ENCODE measurements at places on chromosomes 12 and 14. TPM values are rescaled to one million over a fixed set of nuclear protein-coding genes. Genes with fewer than 3 reads are reported as not detected.

GRCh38 chr12:13194401-13195110 is 2.0 kb upstream of the EMP1 start:
- DNase-seq = no peak

DNA sequence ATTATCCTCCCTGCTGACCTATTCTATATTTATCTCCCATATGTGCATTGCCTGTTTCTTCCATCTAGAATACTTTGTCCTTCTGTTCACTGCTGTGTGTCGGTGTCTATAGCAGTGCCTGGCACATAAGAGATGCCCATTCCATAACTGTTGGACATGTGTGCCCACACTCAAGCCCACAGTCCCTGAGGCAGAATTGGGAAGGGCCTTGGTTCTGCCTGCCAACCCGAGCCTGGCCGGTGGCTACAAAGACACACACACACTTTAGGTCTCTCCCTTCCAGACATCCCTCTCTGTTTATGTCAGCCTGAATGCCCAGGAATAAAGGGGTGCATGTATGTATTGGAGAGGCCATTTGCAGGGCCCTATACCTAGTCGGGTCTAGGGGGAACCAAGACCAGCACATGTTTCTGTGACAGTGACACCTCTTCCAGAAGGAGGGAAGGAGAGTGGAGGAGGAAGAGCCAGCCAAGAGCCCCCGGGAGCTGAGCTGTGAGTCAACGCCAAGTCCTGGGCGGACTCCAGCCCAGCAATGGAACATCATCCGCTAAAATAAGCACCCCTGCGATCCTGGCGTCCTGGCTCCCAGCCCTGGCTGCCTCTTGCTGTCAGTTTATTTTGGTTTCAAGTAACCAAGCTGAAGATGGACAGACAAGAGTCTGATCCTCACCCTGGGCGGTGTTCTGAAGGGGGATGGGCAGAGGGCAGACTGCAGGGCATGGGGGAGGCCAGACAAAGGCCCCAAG is 4.3 kb upstream of the ASB2 start:
- no peak for DNase-seq

DNA sequence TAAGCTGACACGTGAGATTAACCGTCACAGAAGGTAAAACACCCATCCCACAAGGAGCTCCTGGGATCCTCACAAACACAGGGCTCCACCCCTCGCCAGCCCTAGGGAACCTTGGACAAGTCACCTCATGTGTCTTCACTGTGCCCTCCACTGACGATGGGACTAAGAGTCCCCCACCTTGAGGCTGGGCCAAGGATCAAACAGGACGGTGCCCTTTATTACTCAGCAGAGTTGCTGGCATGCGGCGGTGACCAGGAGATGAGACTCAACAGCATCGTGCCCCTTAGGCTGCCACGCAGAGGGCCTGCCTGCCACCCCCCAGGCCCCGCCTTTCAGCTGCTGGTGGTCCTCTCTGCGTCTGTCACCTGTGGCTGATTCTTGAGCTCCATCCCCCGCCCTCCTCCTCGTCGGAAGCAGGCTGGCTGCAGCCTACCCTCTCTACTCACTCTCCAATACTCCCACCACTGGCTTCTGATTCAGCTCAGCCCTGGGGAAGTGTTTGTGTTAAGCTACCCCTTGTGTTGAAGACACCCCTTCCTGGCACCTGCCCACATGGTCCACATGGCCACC is 105.2 kb downstream of the DICER1 start:
- DNase-seq = no peak

GRCh38 chr12:38930990-38931389 is 25.6 kb upstream of the CPNE8 start:
- no peak for DNase-seq

- no peak for DNase-seq
These were observed 195.7 kb downstream of the ANO6 start for GRCh38 chr12:45411626-45412025.

- DNase-seq = no peak
These were observed 197.0 kb downstream of the TMTC2 start for GRCh38 chr12:82883394-82884355.

NPC2 gene
- total RNA-seq = 592 TPM

DNA sequence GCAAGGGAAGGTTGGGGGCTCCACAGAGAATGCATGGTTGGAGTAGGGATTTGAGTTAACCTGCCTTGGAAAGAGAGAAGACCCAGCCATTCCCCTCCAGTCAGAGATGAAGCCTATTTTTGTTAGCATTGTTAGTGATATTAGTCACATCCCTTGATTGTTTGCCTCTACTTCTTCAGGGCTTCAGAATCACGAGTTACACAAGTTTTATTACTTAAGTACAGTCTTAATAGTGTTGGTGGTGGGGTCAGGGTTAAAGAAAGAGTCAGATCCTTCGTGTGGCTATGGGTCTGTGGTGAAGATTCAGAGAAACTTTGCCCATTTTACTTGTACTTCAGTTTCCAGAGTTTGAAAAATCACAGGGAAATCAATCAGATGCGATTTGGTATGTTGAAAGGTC is 363.1 kb downstream of the LRIG3 start:
- no peak for DNase-seq

- DNase-seq = no peak
These were observed 122.5 kb downstream of the SCARB1 start for GRCh38 chr12:124741211-124741610.

DNA sequence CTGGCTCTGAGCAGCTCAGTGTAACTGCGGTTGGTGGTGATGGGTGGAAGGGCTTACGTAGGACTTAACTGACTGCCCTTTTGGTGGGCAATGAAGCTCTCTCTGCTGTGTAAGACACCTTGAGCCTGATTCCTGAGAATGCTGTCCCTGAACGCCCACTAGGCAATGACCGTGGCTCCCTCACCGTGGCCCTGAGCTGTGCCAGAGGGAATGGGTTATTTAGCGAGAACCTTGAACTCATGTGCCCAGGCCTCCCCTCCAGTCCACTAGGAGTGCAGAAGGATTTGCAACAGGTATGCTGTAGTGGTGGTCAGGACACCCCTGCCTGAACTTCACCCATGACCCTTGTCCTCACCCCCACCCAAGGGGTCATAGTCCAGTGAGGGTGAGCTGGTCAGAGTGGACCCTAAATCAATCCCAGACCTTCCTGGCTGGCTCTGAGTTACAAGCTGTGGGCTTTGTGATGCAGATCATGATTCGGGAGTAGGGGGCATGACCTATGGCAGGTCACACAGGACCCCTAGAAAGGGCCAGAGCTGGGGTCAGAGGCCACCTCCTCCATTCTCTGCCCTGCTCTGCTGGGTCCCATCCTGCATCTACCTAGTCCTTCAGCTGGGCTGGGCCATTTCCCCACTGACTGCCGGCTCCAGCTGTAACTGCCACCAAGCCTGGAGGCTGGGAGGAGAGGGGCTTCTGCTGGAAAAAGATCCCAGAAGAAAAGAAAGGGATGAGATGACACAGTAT is 14.5 kb upstream of the ANKRD33 start:
- DNase-seq = no peak

GRCh38 chr14:105150026-105150367 is 18.6 kb downstream of the JAG2 start:
- DNase-seq = no peak

KRT6B gene
- total RNA-seq = not detected

KLHL33 gene
- not detected for total RNA-seq

DNA sequence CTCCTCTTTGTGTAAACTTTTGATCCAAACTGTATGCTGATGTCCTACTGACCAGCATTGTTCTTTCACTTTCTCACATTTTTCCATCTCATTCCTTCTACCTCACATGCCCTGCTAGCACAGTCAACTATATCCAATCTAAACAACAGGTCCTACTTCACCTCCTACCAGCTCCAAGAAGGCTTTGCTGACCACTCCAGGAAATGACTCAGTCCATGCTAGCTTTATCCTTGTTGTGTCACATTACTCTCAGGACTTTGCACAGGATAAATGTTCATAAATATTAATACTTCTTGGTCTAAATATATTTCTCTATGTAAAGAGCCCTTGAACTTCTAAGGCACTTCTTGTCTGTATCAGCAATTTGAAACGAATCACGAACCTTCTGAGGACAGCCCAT is 64.9 kb upstream of the PCED1B start:
- peak; percentile 79 for DNase-seq

DNA sequence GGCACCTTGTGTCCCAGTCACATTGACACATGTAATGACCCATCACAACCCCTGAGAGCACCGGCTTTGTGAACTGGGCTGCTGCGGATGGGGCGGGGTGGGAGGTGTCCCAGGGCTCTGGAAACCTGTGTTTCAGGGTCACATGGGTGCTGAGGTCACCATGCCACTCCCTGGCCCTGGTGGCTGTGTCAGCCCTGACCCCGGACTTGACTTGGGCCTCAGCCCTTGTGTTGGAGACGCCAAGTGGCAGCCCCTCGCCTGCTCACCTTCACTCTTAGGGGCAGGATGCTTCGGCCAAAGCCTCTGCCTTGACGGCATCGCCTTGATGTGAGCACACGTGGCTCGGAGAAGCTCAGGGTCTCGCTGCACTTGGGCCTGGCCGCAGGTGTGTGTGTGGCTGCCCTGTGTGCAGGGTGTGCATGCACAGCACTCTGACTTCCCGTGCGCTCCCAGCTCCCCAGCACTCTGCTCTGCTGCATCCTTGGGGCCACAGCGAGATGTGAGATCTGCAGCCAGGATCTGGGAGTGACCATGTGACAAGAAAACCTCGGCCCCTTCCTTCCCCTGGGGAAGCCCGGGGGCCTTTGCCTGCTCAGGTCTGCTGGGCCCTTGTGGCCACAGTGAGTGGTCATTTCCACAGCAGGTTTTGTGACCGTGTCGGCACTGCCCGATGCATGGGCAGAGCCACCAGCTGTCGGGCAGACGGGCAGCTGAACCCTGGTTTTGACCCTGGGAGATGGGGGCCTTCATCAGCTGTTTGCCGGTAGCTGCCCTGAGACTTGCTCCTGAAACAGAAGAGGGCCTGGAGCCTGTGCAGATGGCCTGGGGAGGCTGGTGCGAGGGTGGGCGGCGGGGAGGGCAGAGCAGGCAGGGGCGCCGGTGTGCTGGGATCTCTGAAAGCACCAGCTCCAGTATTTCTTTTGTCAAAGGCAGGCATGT is 167.4 kb downstream of the KIF26A start:
- DNase-seq = no peak

DNA sequence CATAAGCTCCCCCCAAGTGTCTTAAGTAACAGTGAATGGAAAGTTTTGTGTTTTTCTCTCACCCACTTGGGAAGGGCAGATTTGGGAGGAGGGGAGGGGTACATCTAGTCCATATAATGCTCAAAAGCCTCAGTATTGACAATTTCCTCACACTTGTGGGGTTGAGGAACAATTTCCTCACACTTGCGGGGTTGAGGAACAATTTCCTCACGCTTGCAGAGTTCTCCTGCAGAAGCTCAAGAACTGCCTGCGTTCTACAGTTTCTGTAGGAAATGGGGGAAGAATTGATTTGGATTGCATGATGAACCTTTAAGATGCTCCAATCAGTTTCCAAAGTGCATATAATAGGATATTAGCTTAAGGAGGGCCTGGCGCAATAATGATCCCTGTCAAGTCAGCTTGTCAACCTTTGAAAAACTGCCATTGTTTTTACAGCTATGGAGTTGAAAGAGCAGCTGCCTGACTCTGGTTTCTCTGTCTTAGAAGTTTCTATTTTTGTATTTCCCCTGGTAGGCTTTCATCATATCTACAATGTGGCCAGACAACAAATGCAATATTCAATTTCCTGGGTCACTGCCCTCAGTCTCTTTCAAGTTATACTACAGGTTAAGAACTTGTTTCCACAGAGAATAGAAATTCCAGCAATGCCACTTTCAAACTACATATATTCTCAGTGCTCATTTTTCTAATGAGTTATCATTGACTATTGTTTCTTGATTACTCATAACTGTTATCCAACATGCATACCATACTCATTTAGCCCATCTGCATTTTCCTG is 66.5 kb downstream of the PLEKHG7 start:
- DNase-seq = no peak

DNA sequence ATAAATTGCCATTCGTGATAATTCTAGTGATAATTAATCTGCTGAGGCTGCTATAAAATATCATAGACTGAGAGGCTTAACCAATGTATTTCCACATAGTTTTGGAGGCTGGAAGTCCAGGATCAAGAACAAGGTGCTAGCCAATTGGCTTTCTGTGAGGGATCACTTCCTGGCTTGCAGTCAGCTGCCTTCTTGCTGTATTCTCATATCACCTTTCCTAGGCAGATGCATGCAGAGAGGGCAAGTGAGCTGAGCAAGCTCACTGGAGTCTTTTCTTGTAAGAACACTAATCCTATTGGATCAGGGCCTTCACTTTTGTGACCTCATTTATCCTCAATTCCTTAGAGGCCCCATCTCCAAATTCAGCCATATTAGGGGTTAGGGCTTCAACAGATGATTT is 640.7 kb downstream of the DIO2 start:
- DNase-seq = no peak

DNA sequence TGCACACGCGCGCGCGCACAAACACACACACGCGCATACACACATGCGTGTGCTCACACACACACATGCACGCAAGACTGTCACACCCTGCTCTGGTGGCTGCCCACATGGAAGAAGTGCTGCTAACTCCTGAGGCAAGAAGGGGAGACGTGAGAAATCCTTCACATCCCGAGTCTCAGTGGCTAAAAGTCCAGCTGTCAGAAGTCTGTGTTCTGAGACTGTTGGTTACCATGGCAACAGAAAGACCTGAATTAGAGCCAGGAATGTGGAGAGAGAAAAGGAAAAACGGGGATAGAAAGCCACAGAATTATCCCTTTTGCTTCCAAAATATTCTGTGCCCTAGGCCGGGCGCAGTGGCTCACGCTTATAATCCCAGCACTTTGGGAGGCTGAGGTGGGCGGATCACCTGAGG is 71.2 kb downstream of the PPFIBP1 start:
- DNase-seq = peak; percentile 19

FLRT2 gene
- 9.8 TPM for total RNA-seq

GRCh38 chr12:110577864-110578693 is 5.0 kb downstream of the PPTC7 start:
- DNase-seq = peak; percentile 82

- DNase-seq = no peak
These were observed 12.8 kb downstream of the ATP2B1 start for GRCh38 chr12:89695830-89696229.

DNA sequence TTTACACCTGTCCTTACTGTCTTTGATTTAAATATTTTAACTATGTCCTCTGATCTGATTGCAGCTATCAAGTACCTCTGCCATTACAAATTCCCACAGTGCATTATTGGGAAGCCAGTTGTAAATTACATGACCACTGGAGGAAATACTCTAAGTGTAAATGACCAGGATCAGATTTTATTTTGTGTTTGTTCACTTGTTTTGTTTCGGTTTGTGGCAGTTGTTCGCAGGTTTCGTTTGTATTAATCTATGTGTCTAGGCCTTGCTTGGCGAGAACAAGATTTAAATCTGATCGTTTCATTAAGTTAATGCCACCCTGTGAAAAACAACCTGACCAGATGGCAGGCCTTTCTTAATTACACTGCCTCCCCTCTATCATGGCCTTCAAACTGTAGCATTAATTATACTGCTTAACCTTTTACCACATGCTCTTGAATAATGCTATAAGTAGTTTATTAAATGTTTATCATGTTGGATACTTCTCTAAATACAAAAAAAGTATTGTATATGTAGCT is 990.1 kb downstream of the TMTC2 start:
- DNase-seq = no peak

OSGEP gene
- 83.2 TPM for total RNA-seq

DNA sequence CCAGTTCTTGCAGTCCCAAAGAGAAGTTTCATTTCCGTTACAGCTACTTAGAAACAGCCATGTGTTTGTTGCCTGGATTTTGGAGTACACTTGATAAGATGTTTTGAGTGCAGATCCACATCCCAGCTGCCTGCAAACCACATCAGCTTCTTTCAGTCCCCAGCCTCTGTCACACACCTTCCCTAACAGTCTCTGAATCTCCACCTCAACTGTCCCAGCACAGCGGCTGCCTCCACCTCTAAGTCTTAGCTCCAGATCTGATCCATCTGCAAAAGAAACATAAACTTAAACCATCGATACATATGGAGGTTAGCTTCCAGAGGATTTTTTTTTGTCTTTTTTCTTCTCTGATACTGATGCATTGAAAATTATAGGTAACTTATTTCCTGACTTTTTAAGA is 8.4 kb downstream of the CD163 start:
- DNase-seq = no peak
